ENCODE measurements at places on chromosomes 5 and 9.

DNA sequence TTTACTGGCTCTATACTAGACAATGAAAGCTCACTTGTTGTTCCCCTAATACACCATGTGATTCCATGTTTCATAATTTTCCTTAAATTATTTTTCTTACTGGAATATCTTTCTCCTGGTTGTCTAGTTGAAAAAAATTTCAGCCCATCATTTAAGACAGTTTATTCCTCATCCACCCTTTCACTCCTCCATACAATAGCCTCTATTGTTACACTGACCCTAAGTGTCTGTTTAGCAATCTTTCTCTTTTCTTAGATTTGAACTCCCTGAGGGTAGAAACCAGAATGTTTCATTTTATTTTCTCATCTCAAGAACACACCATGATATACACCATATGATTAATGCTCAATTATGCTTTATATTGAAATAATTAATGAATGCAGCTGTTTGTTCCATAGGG, 413.4 kb upstream of the ITGA1 start:
- no peak for DNase-seq

DNA sequence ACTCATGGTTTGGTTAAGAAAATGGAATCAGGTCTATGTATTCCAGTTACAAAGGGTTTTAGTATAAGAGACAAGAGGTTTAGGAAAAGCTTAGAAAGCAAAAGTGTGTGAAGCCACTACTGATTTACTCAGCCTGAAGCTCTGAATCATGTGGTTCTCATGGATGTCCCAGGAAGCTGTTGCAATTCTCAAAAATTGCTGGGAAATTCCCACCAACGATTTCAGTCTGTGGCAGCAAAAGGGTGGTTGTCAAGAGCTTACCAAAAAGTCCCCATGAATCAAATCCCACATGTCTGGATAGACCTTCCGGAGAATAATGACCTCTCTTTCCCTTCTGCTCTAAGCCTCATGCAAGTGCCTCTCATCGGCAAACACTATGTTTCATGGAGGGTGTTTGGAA, 929.9 kb downstream of the TLE4 start:
- no peak for DNase-seq

GRCh38 chr9:17824616-17825264, 245.9 kb downstream of the SH3GL2 start:
- no peak for DNase-seq

- DNase-seq: no peak
These were observed 655 bp upstream of the RAI14 start for GRCh38 chr5:34655354-34655991.

- DNase-seq: no peak
These were observed 106.4 kb downstream of the CDH10 start for GRCh38 chr5:24538346-24538745.

DNA sequence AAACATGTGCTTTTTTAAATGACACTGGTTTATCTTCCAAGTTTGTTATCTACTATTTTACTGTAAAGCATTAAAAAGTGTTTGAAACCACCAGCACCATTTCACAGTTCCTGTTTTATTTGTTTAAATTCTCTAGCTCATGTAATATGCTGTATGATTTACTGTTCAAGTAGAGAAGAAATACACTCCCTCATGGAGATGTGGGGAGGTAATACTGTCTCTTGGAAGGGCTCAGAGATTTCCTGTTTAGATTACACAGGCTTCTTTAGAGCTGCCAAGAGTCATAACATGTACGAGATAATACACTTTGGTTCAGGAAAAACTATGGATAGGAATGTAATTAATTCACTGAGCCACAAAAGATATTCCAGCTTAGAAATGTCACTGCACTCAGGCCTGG, 135.0 kb upstream of the CCDC152 start:
- DNase-seq: no peak

DNA sequence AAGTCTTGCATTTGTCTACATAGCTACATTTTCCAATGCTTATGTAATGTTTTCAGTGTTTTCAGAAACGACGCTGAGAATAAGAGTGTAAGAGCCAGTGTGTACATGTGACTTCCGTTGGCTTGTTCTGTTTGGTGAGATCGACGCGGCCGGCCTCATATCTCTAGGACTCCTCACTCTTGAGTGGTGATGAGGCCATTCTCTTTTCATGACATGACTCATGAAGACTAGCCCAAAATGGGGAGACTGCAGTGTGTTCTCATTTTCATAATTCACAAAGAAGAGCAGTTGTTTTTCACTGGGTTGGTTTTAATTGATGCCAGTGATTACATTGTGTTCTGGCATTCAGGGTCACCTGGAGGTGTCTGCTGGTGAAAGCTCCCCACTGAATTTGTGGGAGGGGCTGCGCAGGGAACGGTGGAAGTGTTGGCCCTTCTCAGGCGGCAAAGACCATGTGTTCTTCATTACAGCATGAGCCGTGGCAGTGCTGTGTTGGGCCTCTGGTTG, 131.5 kb upstream of the OTULINL start:
- no peak for DNase-seq

- no peak for DNase-seq
These were observed 437.8 kb downstream of the ARHGEF28 start for GRCh38 chr5:74063821-74064220.

GRCh38 chr5:6043491-6044310, 334.6 kb downstream of the MED10 start:
- DNase-seq: no peak

GRCh38 chr5:893137-893506, 438 bp downstream of the TRIP13 start:
- no peak for DNase-seq

GRCh38 chr5:105503950-105504349, 1941.4 kb upstream of the NUDT12 start:
- DNase-seq: no peak

GRCh38 chr5:168706655-168707069, 127.5 kb upstream of the PANK3 start:
- DNase-seq: no peak

DNA sequence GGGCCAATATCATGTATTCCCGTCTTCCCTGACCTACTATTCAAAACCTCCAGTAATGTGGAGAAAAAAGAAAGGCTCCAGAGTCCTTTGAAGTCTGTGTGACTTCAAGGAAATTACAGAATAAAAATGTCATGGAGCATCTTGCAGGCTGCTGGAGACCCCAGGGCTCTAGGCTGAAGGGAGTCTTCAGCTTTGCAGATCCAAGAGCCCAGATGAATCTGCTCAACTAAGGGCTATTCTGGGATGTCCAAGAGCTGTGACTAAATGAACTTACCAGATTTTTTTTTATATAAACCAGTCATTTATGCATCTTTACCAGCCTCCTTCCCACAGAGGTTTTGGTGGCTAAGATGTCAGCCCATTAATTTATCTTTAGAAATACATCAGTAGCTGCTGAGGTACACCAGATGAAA, 167.3 kb downstream of the MUSK start:
- DNase-seq: no peak

DNA sequence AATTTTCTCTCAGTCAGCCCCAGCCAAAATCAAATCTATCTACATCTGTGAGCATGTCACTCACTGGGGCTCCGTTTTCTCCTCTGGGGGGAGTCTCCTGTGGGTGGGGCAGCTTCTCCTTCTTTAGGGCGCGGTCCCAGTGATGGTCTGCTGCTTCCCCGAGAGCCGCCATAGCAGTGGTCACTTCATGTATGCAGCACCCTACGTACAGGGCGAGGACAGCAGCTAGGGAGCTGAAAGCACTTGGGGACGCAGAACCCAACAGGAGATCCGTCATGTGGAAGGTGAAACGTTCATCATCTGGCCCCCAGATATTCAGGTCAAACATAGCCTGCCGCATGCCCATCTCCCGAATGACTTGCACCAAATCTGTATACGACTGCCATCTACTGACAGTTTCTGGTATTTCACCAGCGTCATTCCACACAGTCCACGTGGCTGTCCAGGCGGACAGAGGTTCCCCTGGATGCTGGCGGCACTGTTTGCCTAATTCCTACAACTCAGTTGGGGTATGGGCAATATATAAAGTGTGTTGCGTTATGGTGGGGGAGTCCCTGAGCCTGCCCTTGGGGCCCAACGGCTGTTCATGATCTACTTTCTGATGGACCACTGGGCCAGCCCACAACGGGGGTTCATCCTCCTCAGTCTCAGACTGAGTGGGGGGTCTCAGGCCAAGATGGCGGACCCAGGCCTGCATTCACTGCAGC, 795.0 kb downstream of the EFNA5 start:
- no peak for DNase-seq

GRCh38 chr9:101421653-101422065, 13.9 kb downstream of the ALDOB start:
- no peak for DNase-seq

DNA sequence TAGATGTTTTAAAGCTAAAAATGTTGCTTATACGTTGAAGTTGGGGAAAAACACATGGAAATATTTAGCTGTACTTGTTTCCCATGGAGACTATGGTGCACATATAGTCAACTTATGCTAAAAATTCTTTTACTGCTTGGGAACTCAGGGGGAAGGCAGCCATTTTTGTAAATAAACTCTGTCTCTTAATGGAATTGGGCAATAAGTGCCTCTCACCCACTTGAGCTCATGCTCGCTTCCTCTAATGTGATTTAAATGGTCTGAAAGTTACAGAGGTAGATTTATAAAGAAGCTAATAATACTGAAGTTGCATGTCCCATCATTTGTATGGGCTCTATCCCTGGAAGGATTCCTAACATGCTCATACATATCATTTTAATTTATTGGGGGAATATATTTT, 523.8 kb downstream of the RASEF start:
- DNase-seq: no peak

- no peak for DNase-seq
These were observed 244.3 kb upstream of the WWC1 start for GRCh38 chr5:168047043-168047668.

- no peak for DNase-seq
These were observed 119.3 kb upstream of the ZNF608 start for GRCh38 chr5:124865603-124866354.

- DNase-seq: no peak
These were observed 109.2 kb downstream of the PSAT1 start for GRCh38 chr9:78406146-78406545.

GRCh38 chr5:144015961-144016360, 154.5 kb downstream of the YIPF5 start:
- DNase-seq: no peak

GRCh38 chr9:98775831-98776441, 20.4 kb downstream of the ANKS6 start:
- DNase-seq: no peak

DNA sequence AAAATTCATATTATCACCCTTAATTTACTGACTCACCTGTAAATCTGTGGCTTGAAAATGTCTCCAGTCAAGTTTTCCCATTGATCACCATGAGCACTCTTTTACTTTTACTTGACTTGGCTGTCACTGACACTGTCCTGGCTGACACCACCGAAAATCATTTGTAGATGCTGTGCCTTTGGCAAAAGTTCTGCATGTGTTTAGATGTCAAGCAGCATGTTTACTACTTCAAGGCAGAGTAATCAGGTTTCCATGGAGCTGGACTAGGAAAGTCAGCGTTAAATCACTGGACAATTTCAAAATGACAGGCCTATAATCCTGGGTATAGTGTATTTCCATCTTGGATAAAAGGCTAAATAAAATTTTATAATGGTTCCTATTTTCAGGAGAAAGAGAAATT, 1530.6 kb upstream of the CDH6 start:
- no peak for DNase-seq
